ENCODE measurements at places on chromosomes 4 and X.
A peak's percentile ranks its signal among the peaks of the same experiment; 100 is the strongest.

GRCh38 chr4:110627977-110628662 lies 5.2 kb upstream of the PITX2 start:
- no peak for DNase-seq

DNA sequence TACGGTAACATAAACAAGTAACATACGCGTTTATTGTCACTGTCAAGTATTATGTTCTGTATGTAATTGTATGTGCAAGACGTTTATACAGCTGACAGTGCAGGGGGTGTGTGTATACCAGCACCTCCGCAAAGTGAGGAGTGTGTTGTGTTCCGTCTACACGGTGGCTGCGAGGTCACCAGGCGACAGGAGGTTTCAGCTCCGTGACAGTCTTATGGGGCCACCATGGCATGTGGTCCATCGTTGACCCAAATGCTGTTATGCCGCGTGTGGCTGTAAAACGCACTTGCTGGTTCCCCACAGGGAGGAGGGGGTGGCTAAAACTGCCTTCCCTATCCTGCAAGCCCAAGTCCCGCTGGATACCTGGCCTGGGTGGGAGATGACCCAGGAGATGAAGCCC lies 25.0 kb downstream of the NSG1 start:
- no peak for DNase-seq

DNA sequence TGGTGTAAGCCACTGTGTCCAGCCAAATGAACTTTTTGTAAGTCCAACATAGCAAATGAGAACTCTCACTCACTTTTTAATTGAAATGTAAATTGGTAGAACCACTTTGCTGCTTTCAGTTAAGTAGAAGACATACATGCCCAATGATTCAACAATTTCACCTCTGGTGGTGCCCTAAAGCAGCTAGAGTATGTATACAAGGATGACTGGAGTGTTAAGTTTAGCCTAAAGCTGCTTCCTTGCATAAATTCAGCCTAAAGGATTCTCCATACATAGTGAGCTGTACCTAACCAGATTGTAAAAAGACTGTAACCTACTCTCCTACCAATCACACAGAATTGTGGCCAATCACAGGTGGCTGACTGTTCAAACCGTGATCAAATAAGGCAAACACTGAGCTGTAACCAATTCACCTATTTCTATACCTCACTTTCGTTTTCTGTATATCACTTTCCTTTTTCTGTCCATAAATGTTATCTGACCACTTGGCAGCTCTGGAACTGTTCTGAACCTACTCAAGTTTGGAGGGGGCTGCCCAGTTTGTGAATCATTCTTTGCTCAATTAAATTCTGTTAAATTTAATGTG lies 39.9 kb downstream of the PDS5A start:
- no peak for DNase-seq

- no peak for DNase-seq
Observed at GRCh38 chr4:7294176-7294756, 101.9 kb downstream of the SORCS2 start.

GRCh38 chr4:119493886-119494285 lies 134.7 kb downstream of the PDE5A start:
- no peak for DNase-seq

- DNase-seq: no peak
Observed at GRCh38 chr4:89929425-89930159, 34.9 kb downstream of the MMRN1 start.

- DNase-seq: no peak
Observed at GRCh38 chr4:86129546-86129945, 230.3 kb downstream of the MAPK10 start.

DNA sequence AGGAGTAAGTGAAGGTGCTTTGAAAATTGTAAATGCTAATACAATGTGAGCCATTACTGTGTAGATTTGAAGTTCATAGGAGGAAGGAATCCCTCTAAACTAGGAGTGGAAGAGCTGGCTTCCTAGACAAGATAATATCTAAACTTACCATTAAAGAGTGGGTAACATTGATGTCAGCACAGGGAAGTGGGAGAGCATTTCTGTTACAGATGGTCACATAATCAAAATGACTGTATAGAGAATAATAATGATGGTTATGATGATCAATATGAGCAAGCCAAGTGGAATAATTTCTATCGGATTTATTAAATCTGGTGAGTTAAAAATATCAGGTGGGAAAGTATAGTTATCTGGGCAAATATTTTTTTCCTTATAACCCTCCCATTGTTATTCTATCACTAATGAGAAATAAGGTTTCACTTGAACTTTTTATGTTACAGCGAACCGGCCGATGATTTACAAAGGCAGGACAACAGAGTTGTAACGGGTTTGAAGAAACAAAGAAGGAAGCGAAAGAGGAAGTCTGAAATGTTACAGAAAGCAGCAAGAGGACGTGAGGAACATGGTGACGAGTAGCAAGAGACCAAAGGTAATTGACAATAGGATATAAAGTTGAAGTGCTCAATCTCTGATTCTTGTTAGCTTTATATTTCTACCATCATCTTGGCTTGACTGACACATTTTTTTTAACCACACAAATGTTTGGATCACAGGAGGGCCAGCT lies 43.5 kb downstream of the FMR1NB start:
- no peak for DNase-seq

DNA sequence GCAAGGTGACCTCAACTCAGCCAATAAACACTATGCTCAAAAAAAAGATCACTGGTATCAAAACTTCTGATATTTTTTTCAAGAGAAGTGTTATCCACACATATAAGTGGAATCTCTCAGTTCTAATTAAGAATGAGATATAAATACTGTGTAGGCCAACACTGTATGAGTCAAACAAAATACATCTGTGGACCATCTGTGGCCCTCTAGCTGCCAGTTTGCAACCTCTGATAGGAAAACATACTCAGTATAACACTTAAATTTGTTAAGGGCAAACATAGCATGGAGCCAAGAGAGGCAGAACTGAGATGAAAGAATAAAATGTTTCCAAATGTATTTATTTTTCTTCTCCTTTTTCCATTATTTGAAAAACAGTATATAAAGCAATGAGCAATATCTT lies 377.3 kb downstream of the ARAP2 start:
- DNase-seq: no peak

GRCh38 chr4:59120287-59120814 lies 2010.2 kb upstream of the IGFBP7 start:
- no peak for DNase-seq

DNA sequence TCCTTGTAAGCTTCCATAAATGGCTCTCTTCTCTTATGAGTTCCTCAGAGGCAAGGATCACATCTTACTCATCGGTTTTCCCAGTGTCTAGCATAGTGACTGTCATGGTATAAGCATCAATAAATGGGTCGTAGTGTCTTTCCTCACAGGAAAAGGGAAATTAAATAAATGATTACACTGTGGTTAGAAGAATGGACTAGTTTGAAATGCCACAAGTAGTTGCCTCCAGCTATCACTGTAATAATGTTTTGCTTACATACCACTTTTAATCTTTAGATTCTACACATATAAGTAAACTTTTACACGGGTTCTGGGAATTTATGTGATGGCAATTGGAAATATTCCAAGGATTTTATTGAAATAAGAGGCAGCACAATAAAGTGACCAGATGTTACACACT lies 152.8 kb upstream of the CXorf51A start:
- no peak for DNase-seq

DNA sequence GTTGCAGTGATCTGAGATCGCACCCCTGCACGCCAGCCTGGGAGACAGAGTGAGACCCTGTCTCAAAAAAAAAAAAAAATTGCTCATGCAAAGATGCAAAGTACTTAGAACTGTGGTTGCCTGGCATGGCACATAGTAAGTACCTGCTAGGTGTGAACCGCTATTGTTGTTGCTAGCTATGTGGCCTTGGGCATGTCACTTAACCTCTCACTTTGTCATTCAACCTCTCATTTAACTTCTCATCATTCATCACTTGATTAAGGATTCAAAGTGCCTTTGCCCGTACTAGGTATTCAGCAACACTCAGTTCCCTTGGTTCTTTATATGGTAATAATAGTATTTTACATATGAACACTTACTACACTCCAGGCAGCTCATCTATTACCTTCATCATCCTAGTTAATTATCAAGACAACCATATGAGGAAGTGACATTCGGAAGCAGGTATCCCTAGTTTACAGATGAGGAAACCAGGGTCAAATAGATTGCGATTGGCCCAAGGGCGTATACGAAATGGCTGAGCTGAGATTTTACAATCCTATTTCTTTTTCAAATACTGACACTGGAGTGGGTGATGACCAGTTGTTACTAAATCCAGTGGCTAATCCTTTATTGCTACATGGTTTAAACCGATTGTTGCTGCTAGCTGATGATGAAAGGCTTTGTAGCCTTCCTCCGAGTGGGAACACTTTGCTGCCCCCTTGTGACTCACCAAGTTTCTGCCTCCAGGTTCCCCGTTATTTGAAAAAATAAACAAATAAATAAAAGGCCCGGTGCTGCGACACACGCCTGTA lies 28.8 kb upstream of the SOWAHD start:
- DNase-seq: peak; percentile 41

DNA sequence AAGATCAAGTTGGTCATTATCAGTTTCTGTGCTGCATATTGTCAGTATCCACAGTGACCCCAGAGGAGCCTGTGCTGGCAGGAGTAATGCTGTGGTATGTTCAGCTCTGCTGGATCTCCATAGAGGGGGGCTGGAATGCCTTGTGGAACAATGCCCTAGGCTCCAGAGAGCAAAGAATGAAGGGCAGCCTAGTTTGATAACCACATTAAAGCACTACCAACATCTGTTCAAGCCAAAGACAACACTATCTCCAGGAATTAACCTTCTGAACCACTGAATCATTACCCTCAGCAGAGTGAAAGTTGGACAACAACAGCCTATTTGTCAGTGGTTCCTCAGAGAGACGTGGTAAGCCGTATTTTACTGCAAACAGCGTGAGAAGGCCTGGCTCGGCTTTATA lies 192.3 kb upstream of the CXorf66 start:
- DNase-seq: no peak

DNA sequence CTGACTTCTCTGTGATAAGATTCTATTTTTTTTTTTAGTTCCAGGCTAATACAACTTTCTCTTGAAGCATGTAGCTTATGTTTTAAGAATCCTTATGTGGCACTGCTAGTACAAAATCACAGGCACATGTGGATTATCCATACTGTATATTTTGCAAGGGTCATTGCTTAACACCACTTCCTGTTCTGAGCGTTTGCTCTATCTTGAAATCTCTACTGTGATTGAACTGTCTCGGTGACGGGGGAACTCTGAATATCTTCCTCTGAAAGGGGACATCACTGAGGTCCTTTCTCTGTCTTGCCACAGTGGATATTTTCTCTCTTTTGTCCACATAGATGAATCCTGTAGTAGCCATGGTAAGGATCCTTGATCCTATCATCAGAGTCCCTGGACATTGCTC lies 2.1 kb upstream of the WFS1 start:
- no peak for DNase-seq

DNA sequence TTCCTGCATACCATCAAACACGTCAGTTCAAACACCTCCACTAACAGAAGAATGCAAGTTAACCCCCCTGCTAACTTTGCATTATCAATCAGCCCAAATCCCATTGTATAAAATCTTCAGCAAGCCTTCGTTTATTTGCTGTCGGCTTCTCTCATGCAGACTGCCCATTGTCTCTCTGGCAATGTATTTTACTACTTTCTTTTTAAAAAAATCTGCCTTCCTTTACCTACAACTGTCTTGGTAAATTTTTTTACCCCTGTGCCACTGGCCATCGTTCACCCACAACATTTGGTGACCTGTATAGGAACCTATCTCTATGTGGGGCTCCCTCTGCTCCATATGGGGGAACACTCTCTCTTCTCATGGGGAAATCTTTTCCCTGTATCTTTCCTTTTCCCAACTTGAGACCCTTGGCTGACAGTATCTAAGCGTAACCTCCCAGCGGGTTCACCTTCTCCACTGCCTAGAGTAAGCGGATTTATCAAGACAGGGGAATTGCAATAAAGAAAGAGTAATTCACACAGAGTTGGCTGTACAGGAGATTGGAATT lies 244.6 kb downstream of the CPXCR1 start:
- no peak for DNase-seq

DNA sequence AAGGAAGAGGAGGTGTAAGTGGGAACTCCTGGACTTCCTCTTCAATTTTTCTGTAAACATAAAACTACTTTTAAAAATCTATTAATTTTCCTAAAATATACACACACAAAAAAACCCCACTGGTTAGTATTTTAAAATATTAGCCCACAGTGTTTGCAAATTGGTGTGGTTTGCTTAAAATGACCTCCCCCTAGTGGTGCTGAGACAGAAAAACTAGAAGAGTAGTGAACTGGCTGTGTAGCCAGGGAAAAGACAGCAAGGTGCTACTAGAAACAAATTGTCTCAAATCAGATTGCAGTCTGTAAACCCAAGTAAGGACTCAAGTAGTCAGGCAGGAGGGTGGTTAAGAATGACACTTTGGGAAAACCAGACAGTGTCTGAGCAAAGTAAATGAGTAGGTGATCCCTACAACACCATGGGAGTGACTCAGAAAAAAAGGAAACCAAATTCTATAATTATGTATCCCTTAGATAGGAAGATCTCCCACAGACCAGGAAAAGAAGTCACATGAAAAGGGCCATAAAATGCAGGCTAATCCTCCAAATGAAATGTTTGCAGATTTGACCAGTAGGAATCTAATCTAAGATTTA lies 26.0 kb downstream of the AMTN start:
- no peak for DNase-seq

GRCh38 chrX:138788771-138789170 lies 77.3 kb upstream of the FGF13 start:
- no peak for DNase-seq

- no peak for DNase-seq
Observed at GRCh38 chr4:133598779-133599178, 449.7 kb downstream of the PCDH10 start.

DNA sequence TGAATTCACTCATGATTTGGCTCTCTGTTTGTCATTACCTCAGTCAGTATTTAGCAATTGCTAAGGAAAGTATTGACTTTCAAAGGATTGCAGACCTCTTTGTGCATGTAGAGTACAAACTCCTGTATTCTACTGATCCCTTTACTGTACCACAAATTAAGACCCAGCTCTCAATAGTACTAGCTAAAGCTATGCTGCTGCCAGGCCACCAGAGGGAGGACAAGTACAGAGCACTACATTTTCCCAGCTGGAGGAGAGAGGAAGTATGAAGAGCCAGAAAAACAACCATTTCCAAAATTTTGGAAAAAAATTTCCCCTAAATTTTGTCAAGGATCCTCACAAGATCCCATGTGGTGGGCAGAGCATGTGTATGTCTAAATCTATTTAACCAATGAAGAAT lies 175.0 kb upstream of the MTMR8 start:
- no peak for DNase-seq

DNA sequence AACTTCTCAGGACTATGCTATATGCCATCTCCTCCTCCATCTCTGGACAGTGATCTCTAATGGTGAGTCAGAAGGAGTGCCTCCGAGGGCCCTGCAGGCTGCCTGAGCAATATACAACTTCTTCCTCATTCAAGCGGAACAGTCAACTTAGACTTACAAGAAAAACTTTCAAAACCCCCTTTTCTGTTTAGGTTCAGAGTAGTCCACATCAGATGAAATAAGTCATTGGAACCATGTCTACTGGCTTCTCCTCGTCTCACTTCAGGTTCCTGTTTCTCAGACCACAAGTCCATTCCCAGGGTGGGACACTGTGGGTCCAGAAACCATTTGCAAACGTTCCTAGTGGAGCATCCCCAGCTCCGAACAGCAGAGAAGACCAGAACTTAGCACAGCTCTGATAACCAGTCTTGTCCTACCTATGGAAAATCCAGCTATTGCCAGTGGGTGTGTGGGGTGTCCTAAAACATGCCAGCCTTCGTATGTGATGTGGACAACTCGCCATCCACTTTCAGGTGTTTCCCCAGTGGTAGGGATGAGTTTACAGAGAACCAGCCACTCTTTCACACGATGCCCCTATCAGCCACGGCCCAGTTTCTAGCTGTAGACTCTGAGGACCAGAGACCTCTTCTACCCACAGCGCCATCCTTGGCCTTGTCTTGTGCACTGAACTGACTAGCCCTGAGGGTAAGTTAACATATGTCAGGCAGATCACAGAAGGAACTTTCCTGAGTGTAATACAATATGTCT lies 32.7 kb upstream of the NKRF start:
- DNase-seq: no peak
